ENCODE measurements at places on chromosomes 3 and 15.
A peak's percentile ranks its signal among the peaks of the same experiment; 100 is the strongest.

DNA sequence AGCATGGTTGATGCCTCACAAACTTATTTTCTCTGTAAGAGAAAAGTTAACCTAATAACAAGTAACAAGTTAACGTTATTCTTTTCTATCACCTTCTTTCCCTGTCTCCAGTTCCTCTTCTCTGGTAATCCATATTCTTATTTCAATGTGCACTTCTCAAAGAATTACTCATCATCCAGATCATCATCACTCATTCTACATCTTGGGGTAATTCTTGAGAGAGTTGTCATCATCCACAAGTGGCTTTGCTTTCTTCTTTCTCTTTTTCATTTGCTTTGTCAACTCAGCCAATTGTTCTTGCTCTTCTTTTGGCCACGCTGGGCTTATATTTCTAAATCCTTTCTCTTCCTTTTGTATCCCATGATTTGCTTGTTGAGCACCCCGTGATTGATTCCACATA, 20.8 kb upstream of the RNF111 start:
- no peaks in the 10 kb centered on the region for H3K4me1 ChIP-seq
- no peak overlapping the region for H3K4me3 ChIP-seq
- H3K27ac ChIP-seq: no peak overlapping the region
- H3K27me3 ChIP-seq: no peaks in the 10 kb centered on the region

DNA sequence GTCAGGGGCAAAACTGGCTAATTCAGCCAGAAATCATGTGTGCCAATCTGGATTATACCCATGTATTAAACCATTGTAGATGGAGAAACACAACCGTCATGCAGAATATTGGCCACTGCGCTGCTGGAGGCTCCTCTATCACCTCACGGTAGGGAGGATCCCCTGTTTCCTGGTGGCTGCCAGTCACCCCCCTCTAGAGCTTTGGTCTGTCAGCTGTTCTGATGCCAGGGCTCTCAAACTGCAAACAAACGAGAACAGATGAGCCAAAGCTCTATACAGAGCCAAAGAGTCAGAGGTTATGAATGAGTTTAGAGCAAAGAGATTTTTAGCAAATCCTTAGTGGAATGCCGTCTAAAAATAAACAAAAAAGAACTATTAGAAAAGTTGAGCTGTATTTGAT, 62.5 kb downstream of the IL20RB start:
- DNase-seq: peak; percentile 27
- no peak overlapping the region for H3K27ac ChIP-seq
- no peak overlapping the region for H3K4me3 ChIP-seq
- H3K36me3 ChIP-seq: no peaks in the 10 kb centered on the region
- H3K27me3 ChIP-seq: peaks cover 2% of the 10 kb centered on the region

- H3K36me3 ChIP-seq: no peaks in the 10 kb centered on the region
- no peak overlapping the region for H3K27ac ChIP-seq
- H3K4me3 ChIP-seq: no peak overlapping the region
- no peaks in the 10 kb centered on the region for H3K4me1 ChIP-seq
- no peaks in the 10 kb centered on the region for H3K27me3 ChIP-seq
- no peak for DNase-seq
Observed at GRCh38 chr3:115090712-115091111, 56.4 kb downstream of the ZBTB20 start.

GRCh38 chr3:114659109-114660061, 365.6 kb downstream of the TIGIT start:
- DNase-seq: no peak
- H3K27ac ChIP-seq: peak overlapping the region; percentile 50
- H3K27me3 ChIP-seq: no peaks in the 10 kb centered on the region

- no peak overlapping the region for H3K4me3 ChIP-seq
- no peaks in the 10 kb centered on the region for H3K4me1 ChIP-seq
Observed at GRCh38 chr3:31565288-31565687, 32.6 kb downstream of the STT3B start.

DNA sequence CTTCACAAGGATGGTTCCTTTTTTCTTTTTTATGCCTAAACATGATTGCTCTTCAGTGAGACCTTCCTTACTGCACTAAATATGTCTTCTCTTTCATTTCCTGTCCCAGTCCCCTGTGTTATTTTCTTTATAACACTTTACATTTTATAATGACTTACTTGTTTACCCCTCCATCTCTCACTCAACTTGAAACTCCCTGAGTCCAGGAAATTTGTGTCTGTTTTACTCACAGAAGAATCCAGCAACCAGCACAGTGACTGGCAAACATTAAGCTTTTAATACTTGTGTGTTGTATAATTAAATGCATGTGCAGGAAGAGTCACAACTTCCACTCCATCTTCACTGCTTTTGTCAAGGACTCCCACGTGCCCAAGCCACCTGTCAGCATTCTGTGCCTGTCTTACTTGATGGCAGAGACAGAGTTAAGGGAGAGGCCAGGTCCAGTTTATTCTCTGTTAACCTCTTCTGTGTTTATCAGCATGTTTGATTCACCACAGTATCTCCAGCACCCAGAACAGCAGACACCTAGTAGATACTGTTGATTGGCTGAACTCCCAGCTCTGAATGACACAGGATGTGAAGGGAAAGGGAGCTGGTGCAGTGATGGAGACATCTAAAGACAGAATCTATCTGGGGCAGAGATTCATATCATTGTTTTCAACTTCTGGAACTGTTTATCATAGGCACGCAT, 42.8 kb downstream of the SSR3 start:
- DNase-seq: no peak
- peaks cover 6% of the 10 kb centered on the region for H3K27me3 ChIP-seq
- no peaks in the 10 kb centered on the region for H3K36me3 ChIP-seq

- H3K4me1 ChIP-seq: no peaks in the 10 kb centered on the region
- no peaks in the 10 kb centered on the region for H3K27me3 ChIP-seq
- H3K36me3 ChIP-seq: no peaks in the 10 kb centered on the region
- no peak overlapping the region for H3K27ac ChIP-seq
- H3K4me3 ChIP-seq: no peak overlapping the region
- DNase-seq: no peak
Observed at GRCh38 chr15:92494806-92495336, 101.2 kb downstream of the ST8SIA2 start.

- H3K27ac ChIP-seq: no peak overlapping the region
- no peaks in the 10 kb centered on the region for H3K27me3 ChIP-seq
- no peak overlapping the region for H3K4me3 ChIP-seq
Observed at GRCh38 chr3:27079427-27080257, 289.5 kb downstream of the NEK10 start.

- DNase-seq: no peak
- no peaks in the 10 kb centered on the region for H3K4me1 ChIP-seq
- no peak overlapping the region for H3K27ac ChIP-seq
Observed at GRCh38 chr3:134836921-134837320, 41.9 kb downstream of the EPHB1 start.

DNA sequence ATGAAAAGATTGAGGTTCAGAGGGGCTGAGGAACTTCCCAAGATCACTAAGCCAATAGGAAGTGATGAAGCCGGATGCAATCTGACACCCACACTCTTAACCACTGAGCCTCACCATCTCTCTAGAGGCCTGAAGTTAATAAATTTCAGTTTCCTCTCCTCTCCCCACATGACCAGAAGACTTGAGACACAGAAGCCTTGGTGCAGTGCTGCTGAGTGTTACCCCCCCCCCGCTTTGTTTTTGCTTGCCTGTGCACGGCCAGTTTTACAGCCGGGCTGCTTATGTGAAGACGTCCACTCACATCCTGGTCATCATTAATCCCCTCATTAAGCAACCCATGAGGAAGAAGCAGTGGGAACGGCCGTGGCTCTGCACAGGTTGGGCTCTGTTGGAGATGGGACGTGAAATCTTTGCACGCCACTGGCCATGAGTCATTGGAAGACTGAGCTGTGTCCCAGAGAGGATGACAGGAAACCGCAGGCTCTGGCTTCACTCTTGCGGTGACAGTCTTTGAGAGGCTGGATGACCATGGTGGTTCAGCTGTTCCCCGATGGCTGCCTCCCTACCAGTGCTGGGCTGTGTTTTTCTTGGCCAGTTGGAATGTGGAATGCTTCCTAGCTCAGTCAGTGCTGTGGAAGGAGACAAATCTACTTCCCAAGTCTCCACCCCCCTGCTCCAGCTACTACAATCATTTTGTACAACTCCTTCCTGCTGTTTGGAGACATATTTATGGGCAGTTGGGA, 232.6 kb upstream of the LRTM1 start:
- H3K4me3 ChIP-seq: no peak overlapping the region
- no peaks in the 10 kb centered on the region for H3K36me3 ChIP-seq
- H3K4me1 ChIP-seq: peaks cover 21% of the 10 kb centered on the region
- H3K27ac ChIP-seq: peak overlapping the region; percentile 88
- no peaks in the 10 kb centered on the region for H3K27me3 ChIP-seq

DNA sequence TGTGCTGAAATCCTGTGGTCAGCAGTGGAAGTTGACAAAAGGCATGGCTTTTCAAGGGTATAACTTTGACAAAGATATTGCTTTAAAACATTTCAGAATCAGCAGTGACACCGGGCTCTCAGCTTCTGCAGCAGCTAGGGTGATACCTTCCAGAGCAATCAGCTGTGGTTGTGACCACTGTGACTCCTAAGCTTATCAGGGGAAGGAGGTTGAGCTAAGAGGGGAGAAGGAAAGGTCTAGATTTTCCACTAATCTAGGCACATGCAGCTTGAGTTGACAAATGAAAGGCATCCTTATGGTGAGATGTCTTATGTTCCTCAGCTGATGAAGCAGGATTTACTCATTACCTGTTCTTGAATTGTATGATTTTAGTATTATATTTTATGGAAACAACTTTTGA, 16.3 kb upstream of the LRRFIP2 start:
- no peak overlapping the region for H3K4me3 ChIP-seq
- DNase-seq: no peak
- H3K27me3 ChIP-seq: no peaks in the 10 kb centered on the region
- H3K4me1 ChIP-seq: no peaks in the 10 kb centered on the region
- no peaks in the 10 kb centered on the region for H3K36me3 ChIP-seq
- H3K27ac ChIP-seq: no peak overlapping the region

DNA sequence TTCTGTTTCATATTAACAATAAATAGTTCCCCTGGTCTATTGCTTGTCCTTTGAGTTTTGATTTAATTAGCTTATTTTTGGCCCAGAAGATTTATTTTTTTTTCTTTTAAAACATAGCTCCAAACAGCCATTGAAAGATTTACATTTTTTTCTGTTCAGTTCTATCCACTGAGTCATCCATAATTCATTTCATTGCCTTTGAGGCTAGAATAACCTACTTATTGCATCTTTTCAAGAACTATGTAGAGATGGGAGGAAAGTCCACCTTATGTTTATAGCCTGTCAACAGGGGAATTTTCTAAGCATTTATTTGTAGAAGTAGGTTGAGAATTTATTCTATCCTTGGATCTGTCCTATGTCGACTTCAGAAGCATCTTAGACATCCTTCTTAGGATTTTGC, 53.4 kb upstream of the CHD2 start:
- H3K27ac ChIP-seq: no peak overlapping the region
- DNase-seq: peak; percentile 75
- no peak overlapping the region for H3K4me3 ChIP-seq
- H3K4me1 ChIP-seq: peaks cover 18% of the 10 kb centered on the region
- H3K36me3 ChIP-seq: no peaks in the 10 kb centered on the region

DNA sequence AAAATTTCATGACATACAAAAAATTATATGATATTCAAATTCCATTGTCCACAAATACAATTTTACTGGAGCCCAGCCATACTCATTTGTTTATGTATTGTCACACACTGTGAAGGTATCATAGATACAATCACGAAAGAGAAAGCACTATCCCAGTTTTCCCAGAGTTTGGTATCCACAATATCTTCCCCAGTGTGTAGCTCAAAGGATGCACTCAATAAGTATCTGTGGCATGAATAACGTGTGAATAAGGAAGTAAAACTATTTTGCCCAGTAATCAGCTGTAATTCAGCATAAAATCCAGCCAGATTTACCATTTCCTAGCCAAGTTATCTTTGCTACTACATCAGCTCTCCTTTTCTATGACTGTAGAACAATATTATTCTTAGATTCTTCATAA, 131.3 kb upstream of the KCNMB2 start:
- H3K27me3 ChIP-seq: no peaks in the 10 kb centered on the region
- H3K36me3 ChIP-seq: no peaks in the 10 kb centered on the region
- H3K27ac ChIP-seq: no peak overlapping the region
- no peak overlapping the region for H3K4me3 ChIP-seq
- peaks cover 7% of the 10 kb centered on the region for H3K4me1 ChIP-seq

DNA sequence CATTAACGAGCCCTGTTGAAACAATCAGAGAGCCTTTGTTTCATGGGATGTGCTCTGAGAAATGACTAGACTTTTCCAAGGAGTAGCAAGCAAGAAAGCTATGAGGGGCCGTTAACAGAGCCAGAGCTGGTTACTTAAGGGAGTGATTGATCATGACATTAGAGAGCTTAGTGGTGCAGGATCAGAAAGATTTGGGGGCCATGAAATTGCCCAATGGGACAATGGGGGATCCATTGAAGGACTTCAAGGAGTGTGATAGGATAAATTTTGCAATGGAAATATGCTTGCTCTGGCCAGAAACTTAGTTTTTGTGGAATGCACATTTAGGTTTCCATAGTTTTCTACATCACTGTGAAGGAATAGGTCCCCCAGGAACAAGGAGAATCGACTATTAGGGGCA, 45.6 kb downstream of the LRRC3B start:
- no peak overlapping the region for H3K4me3 ChIP-seq
- H3K27ac ChIP-seq: no peak overlapping the region
- no peak for DNase-seq
- no peaks in the 10 kb centered on the region for H3K4me1 ChIP-seq
- H3K36me3 ChIP-seq: no peaks in the 10 kb centered on the region

DNA sequence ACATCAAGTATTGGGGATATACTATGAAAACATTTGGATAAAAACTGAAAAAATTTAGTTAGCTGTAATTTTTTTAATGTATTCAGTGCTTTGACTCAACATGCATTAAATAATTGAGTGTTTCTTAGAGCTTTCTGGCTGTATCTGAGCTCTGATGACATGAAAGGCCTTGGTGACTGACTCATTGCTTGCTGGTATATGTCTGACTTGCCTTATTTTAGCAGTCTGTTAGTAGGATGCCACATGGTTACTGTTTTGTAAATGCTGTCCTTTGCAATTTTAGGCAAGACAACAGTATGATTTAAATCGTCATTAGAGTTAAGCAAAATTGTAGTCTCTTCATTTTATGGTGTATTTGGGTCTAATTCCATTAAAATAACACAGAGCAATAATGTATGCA, 199.2 kb downstream of the GHSR start:
- DNase-seq: peak; percentile 84
- H3K4me1 ChIP-seq: peaks cover 2% of the 10 kb centered on the region
- H3K36me3 ChIP-seq: peaks cover 28% of the 10 kb centered on the region
- no peaks in the 10 kb centered on the region for H3K27me3 ChIP-seq

- no peak overlapping the region for H3K27ac ChIP-seq
- H3K36me3 ChIP-seq: no peaks in the 10 kb centered on the region
- H3K4me3 ChIP-seq: peak overlapping the region; percentile 3
- DNase-seq: peak; percentile 62
- no peaks in the 10 kb centered on the region for H3K4me1 ChIP-seq
Observed at GRCh38 chr15:42056934-42057798, 36.3 kb upstream of the PLA2G4E start.

DNA sequence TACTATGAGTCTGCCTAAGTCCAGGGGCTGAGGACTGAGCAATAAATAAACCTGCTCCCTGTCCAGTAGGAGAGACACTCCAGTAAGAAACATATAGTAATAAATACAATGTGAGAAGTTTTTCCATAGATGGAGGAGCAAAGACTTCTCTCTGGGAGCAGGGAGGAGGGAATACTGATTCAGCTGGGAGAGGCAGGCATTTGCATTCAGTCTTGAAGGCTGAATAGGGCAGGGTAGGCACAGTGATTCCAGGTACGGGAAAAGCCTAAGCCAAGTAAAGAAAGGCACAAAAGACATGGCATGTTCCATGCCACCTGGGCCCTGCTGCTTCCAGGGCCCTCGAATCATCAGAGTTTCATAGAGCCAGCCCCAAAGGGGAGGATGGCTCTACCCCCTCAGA, 59.6 kb upstream of the GLCE start:
- no peaks in the 10 kb centered on the region for H3K36me3 ChIP-seq
- no peak overlapping the region for H3K4me3 ChIP-seq
- no peak overlapping the region for H3K27ac ChIP-seq
- peaks cover 72% of the 10 kb centered on the region for H3K27me3 ChIP-seq

All from IMR-90 (cell line).